ENCODE measurements at places on chromosomes 6 and 20. TPM values are rescaled to one million over a fixed set of nuclear protein-coding genes. Genes with fewer than 3 reads are reported as not detected.

TBC1D32 gene
- polyA plus RNA-seq: 2.1 TPM

HLA-DPB1 gene
- polyA plus RNA-seq: 359 TPM

PAK5 gene
- polyA plus RNA-seq: not detected

FAM209A gene
- polyA plus RNA-seq: not detected

GGTLC1 gene
- not detected for polyA plus RNA-seq

SPTLC3 gene
- 2.0 TPM for polyA plus RNA-seq

RSPH9 gene
- 0.46 TPM for polyA plus RNA-seq

SNAP25 gene
- polyA plus RNA-seq: 0.60 TPM

DEFB116 gene
- not detected for polyA plus RNA-seq

NT5DC1 gene
- polyA plus RNA-seq: 17.5 TPM

COX4I2 gene
- polyA plus RNA-seq: 1.4 TPM

TAF11 gene
- polyA plus RNA-seq: 34.0 TPM

TMEM200A gene
- 6.3 TPM for polyA plus RNA-seq

PGM3 gene
- 11.4 TPM for polyA plus RNA-seq

EPHA7 gene
- polyA plus RNA-seq: 1.8 TPM

RPP21 gene
- polyA plus RNA-seq: 86.8 TPM

SLC17A1 gene
- 0.04 TPM for polyA plus RNA-seq

ZBTB12 gene
- polyA plus RNA-seq: 1.2 TPM

TLDC2 gene
- 25.8 TPM for polyA plus RNA-seq

LY6G6C gene
- polyA plus RNA-seq: 0.07 TPM

FAM217A gene
- polyA plus RNA-seq: 0.03 TPM

PRDM1 gene
- 3.0 TPM for polyA plus RNA-seq

TBC1D22B gene
- polyA plus RNA-seq: 8.6 TPM

GJA10 gene
- polyA plus RNA-seq: not detected

HFE gene
- polyA plus RNA-seq: 6.9 TPM

RNF217 gene
- polyA plus RNA-seq: 1.8 TPM

NR2E1 gene
- not detected for polyA plus RNA-seq

Data from sigmoid colon (tissue), 7 donors.